NCI-H1105 treated with DMSO at 0.1 percent for 48 hours (cell line): ENCODE measurements at places on chromosomes 1 and 21.
A peak's percentile ranks its signal among the peaks of the same experiment; 100 is the strongest.

DNA sequence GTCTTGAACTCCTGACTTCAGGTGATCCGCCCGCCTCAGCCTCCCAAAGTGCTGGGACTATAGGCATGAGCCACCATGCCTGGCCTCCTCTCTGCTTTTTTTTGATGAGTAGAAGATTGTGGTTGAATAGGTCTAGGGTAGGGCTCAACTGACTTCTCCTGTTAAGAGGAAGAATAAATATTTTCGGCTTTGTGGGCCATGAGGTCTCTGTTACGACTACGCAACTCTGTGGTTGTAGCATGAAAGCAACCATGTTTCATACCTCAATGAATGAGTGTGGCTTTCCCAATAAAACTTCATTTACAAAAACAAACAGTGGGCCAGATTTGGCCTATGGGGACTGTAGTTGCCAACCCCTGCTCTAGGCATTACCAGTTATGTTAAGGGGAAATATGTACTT lies 67.8 kb downstream of the NID1 start:
- no peak for DNase-seq

- peak; percentile 96 for DNase-seq
Measured at GRCh38 chr1:29410476-29410875, 174.2 kb downstream of the PTPRU start.

GRCh38 chr21:35510957-35511695 lies 462.0 kb upstream of the RUNX1 start:
- DNase-seq: no peak

- no peak for DNase-seq
Measured at GRCh38 chr1:31591425-31592093, 15.2 kb downstream of the TINAGL1 start.

DNA sequence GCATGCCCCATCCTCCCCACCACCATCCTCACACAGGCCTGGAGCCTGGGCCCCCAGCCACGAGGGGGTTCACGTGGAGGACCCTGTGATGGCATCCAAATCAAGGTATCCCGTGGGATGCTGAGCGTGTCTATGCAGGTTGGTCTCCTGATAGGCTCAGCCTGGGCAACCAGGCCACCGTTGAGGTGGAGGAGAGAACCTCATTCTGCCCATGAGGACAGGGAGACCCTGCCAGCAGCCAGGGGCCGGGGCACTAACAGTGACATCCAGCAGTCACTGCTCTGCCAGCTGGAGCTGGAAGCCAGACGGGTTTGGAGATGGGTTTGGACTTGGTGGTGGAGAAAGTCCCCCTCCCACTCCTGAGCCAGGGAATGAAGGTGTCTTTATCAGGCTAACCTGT lies 582.8 kb downstream of the MATN1 start:
- DNase-seq: no peak

- DNase-seq: peak; percentile 87
Measured at GRCh38 chr1:114511032-114511785, at the start of gene TRIM33. Gene TRIM33, minus strand, starts transcription at chr1:114511203. Its CDS starts 127 bp downstream, at chr1:114511076.

GRCh38 chr21:45555557-45556301 lies 13.5 kb upstream of the SLC19A1 start:
- peak; percentile 52 for DNase-seq

DNA sequence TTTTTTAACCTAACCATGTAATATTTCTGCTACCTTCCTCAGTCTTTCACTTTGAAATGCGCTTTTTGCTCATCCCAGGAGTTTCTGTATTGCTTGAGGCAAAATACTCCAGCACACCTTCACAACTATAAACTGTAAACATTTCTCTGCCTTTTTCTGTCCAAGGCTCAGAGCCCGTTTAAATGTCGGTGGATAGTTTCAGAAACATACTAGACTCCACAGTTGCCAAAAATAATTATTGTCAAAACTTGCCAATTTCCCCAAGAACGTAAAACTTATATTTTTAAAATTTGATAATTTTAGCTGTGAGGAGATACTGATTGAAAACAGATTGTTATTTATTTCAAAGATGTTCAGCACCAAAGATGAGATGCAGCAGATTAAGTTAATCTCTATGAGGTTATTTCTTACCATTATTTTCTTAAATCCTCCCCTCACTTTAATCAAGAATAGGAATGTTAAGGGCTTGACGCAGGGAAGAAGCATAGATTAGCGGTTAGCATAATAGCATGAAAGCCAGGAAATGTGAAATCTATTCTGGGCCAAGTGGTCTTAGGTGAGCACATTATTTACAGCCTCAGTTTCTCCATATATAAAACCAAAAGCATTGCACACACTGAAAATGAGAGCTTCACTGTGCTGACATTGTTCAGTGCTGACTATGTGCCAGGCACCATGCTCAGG lies 91.5 kb upstream of the ESRRG start:
- DNase-seq: no peak

DNA sequence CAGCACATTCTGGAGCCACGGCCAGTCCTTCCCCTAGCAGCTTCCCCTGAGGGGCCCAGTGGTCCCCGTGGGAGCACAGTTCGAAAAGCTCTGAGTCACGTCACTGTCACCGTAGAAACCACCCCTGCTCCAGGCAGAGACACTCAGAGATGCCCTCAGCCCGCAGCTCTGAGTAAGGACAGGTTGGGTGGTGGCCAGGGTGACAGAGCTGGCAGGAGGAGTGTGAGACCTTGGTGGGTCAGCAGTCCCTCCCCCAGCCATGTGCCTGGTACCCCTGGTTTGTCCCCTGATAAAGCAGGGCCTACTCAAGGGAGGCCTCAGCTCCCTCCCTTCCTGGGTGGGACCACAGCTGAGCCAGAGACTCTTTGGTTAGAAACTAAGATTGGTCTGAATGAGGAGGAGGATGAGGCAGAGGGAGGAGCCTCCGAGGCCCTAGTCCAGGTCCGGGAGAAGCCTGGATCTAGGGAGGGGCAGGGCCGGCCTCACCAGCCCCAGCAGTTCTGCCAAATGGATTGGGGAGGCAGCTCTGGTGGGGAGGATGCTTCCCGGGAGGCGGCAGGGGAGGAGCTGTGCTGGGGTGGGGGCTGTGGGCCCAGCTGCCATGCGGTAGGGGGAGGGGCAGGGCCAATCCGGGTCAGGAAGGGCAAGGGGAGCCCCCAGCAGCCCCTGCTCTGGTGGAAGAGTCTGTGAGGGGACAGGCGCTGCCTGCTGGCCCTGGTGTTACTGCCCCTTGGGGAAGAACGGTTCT lies 55.2 kb downstream of the SLC9A1 start:
- no peak for DNase-seq

- DNase-seq: no peak
Measured at GRCh38 chr1:79285667-79286066, 279.1 kb upstream of the ADGRL4 start.
